Vagina (tissue), 2 donors: ENCODE measurements at places on chromosomes 7 and 10.

- no peak for DNase-seq
These were observed 694.5 kb upstream of the PCDH15 start for GRCh38 chr10:55495555-55495954.

GRCh38 chr10:9811601-9812000 is 1206.1 kb upstream of the CELF2 start:
- DNase-seq: no peak

DNA sequence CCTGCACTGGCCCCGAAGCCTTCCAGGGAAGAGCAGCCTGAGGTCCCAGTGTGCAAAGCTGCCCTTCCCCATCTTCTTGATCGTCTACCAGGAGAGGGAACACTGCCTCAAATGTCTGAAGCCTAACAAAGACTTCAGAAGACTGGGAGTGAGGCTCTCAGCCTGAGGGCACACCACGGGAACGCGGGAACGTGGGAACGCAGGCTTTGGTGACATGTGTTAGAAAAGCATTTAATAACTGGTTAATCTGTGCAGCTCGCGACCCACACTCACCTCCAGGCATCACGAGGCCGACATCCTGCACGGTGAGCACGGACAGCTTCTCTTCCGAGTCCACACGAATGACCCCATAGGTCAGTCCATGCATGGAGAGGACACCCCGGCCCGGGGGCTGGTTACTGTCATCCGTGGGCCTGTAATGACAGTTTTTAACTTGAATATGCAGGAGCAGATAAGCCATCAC is 234.0 kb downstream of the ZMYND11 start:
- DNase-seq: no peak

DNA sequence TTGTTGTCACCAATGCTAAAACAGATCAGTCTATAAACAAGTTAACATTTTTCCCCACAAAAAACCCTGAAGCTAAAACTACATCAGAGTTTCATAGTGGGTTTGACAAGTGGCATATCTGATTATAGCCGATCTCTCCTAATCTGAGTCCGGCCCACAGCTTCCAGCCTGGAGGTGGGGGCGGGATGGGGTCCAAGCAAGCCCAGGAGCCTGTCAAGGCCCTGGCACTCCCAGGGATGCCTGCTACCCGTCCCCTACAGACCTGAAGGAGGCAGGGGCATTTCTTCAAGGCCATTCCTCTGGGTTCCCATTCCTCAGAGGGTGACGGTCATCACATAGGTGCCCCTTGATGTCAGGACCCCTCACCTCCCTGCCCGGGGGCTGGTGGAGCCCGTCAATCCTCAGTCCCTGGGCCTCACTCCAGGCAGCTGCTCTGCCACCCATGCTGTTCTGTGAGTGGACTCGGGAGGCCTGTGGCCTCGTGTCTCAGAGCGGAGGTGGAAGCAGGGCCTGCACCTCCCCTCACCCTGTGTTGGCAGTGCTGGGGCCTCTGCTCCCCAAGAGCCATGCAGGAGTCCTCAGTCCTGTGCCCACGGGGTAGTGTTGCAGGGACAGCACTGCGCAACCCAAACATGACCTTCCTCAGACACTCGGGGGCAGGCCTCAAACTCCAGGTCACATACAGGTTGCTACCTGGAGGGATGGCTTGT is 8.8 kb downstream of the DPYSL4 start:
- DNase-seq: no peak

DNA sequence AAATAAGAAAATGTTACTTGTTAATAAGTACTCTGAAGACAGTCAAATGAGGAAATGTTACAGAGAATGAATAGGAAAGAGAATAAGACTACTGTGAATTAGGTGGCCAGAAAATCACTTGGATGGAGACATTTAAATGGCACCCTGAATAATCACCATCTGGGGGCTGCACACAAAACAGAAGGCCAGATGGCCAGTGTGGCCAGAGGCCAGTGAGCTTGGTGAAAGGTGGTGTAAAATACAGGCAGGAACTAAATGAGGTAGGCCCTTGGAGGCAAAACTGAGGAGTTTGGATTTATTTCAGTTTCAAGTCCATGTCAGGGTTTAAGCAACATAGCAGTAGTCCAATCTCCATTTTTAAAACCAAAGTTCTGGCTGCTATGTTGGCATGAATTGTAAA is 126.7 kb downstream of the TSPAN12 start:
- DNase-seq: no peak

- DNase-seq: no peak
These were observed 11.7 kb downstream of the PTPRE start for GRCh38 chr10:127918572-127918971.

DNA sequence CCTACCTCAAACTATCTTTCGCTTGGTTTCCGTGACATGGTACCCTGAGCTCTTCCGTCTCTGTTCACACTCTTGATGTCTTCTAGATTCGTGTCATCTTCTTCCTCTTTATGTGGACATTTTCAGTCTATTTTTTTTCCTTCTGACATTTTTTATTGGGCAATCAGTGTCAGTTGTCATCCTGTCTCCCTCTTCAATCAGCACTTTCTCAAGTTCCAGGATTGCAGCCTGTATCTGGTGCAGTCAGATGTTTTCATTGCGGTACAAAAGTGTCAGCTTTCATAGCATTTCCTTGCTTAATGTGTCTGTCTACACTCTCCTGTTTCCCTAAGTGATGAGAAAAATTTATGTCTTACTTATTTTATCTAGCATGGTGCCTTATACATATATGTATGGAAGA is 51.1 kb upstream of the ETV1 start:
- no peak for DNase-seq

DNA sequence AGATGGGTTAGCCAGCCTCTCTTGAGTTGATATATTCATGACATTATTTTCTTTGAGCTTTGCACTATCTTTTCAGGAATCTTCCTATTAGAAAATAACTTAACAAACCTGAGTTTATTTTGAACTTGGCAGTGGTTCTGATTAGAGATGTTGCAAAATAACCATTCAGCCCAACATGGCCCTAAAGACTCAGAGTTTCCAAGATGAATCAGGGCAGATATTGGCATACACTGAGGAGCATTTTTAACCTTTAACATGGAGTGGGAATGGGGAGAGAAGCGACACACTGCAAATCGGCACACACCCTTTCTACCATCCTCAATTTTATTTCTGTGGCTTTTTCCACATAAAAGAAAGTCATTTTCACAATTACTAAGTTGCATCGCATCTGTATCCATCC is 190.8 kb downstream of the TRIL start:
- DNase-seq: no peak

DNA sequence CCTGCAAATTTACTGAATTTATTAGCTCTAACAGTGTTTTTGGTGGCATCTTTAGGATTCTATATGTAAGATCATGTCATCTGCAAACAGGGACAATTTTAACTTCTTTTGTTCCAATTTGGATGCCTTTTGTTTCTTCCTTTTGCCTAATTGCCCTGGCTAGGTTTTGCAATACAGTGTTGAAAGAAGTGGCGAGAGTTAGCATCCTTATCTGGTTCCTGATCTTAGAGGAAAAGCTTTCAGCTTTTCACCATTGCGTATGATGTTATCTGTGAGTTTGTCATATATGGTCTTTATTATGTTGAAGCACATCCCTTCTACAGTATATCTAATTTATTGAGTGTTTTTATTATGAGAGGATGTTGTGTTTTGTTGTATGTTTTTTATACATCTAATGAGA is 301.4 kb downstream of the PTPRN2 start:
- DNase-seq: no peak

GRCh38 chr7:156836443-156836842 is 56.5 kb downstream of the LMBR1 start:
- no peak for DNase-seq

DNA sequence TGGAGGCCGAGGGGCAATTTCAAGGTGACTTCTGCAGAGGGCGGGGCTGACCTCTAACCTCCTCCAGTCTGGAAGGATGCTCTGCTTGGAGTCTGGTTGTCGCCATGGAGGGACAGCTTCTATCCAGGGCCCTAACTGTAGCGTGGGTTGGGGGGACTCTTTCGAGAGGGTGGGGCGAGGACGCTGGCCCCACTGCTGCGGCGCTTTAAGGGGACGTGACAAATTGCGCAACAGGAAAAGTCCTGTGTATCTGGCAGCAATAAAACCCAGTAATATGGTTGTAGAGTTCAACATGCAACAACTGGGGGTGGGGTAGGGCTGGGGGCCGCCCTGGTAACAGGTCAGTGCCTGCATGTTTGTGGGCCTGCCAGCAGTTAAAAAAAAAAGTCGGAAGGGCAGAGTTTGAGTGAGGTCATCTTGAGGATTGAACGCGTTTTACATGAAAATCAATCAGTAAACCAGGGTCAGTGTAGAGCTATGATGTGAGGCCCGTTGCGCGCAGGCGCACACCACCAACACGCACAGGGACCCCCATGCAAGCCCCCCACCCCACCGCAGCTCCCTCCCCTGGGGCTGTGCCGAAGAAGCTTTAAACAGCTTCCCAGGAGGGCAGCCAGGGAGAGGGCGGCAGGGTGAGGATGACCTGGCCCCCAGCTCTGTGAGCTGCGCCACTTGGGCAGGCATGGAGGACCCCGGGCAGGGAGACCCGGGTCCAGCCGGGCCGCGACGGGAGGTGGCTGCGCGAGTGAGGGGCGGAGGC is 4.3 kb downstream of the SHH start:
- no peak for DNase-seq

DNA sequence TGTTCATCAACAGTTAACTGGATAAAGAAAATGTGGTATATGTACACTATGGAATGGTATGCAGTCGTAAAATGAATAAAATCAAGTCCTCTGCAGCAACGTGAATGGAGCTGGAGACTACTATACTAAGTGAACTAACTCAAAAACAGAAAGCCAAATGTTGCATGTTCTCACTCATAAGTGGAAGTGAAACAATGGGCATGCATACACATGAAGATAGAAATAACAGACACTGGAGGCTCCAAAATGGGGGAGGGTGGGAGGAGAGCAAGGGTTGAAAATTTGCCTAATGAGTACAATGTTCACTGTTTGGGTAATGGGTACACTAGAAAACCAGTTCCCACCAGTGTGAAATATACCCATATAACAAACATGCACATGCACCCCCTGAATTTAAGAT is 179.5 kb downstream of the ZWINT start:
- no peak for DNase-seq

DNA sequence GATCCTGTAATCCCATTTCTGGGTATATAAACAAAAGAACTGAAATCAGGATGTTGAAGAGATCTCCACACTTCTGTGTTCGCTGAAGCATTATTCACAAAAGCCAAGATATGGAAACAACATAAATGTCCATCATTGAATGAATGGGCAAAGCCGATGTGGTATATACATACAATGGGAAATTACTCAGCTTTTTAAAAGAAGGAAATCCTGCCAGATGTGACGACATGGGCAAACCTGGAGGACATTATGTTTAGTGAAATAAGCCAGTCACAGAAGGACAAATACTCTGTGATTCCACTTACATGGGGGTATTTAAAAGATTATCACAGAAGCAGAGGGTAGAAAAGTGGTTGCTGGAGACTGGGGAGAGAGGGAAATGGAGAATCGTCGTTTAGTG is 23.9 kb upstream of the FAM107B start:
- no peak for DNase-seq

- no peak for DNase-seq
These were observed 345.1 kb downstream of the ARL4A start for GRCh38 chr7:13032576-13032975.

DNA sequence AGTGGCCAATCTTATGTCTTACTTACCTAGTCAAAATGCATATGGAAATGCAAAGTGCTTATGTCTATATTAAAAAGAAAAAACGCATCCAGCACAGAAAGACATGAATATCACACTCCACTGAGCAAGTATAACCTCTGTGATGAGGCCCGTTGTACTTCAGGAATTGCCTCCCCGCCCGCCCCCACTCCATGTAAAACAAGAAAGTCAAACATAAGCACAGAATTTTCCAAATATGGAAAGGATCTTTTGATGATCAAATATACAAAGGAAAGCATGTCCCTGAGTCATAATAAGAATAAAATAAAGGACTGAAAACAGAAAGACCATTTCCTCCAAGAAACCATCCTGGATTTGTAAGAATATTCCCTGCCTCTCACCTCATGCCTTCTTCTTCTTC is 229.1 kb downstream of the BAMBI start:
- DNase-seq: no peak

GRCh38 chr7:157495594-157495993 is 158.8 kb downstream of the DNAJB6 start:
- no peak for DNase-seq

DNA sequence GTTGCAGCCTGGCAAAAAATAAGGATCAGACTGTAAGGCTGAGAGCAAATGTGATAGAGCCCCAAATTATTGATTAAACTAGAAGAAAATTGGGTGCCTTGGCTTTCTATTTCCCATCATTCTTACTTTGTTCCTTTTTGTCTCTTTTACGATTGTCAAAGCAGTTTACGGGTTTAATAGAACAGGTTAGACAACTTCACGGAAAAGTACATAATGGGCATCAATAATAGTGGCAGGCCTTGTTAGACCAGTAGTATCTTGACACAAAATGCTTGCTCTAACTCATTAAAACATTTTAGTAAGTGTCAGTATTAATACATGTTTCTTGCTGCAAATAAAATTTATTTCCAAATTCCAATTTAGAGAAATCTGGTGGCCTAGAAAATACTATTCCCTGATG is 14.5 kb upstream of the GGCT start:
- DNase-seq: no peak

DNA sequence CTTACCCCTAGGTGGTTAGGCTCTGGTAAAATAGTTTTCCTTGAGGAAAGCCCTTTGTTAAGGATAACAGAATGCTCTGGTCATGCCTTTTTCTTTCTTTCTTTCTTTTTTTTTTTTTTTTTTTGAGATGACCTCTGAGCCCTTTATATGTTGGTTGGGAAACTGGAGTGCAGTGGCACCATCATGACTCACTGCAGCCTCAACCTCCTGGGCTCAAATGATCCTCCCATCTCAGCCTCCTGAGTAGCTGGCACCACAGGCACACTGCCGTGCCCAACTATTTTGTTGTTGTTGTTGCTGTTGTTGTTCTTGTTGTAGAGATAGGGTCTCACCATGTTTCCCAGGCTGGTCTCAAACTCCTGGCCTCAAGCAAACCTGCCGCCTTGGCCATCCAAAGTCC is 27.4 kb downstream of the NACAD start:
- no peak for DNase-seq

DNA sequence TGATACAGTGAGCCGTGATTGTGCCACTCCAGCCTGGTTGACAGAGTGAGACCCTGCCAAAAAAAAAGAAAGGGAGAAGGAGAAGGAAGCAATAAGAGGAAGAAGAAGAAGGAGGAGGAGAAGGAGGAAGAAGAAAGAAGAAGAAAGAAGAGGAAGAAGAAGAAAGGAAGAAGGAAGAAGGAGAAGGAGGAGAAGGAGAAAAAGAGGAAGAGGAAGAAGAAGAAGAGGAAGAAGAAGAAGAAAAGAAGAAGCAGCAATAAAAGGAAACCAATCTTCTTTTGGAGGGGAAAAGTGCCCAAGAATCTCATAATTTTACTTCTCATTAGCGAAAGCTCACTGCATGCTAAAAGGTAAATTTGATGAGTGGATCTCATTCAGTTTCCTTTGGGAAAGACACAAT is 85.7 kb upstream of the GLCCI1 start:
- DNase-seq: no peak

DNA sequence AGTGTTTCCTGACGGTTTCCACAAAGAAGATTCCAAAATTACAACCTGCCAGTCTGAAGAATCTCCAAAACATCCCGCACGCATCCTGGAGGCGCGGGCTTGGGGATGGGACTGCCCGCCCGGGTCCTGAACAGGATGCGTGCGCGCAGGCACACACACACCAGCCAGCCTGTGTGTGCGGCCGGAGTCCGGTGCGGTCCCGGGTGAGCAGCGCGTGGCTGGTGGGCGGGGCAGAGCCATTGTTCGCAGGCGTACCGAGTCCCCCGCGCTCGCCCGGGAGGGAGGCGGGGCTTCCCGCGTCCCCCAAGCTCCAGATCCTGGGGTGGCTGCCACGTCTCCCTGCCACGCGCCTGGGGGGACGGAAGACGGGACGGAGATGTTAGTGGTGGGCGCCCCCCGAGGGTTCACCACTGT is 675 bp upstream of the SCD start:
- DNase-seq: no peak
